ENCODE measurements at places on chromosomes 12 and 14.

DNA sequence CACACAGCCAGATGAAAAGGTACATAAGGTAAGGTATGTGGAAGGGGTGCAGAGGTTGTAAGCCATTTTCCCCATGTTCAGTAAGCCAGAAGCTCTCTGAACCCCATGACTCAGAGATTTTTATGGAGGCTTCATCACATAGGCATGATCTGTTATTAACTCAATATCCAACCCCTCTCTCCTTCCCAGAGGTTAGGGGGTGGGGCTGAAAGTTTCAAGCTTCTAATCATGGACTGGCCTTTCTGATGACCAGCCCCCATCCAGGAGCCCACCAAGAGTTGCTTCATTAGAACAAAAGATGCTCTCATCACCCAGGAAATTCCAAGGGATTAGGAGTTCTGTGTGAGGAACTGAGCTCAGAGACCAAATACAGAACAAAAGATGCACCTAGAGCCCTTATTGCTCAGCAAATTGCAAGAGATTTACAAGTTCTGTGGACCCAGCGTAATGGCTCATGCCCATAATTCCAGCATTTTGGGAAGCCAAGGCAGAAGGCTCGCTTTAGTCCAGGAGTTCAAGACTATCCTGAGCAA is 103.2 kb upstream of the DAAM1 start:
- no peaks in the 10 kb centered on the region for H3K36me3 ChIP-seq
- H3K27ac ChIP-seq, result no peak overlapping the region
- DNase-seq, result no peak
- H3K27me3 ChIP-seq, result no peaks in the 10 kb centered on the region

- H3K4me3 ChIP-seq, result no peak overlapping the region
- H3K4me1 ChIP-seq, result no peaks in the 10 kb centered on the region
- DNase-seq, result no peak
- H3K36me3 ChIP-seq, result peaks cover 7% of the 10 kb centered on the region
Observed at GRCh38 chr12:112924986-112925385, 13.3 kb upstream of the OAS3 start.

- H3K4me3 ChIP-seq, result no peak overlapping the region
- DNase-seq, result no peak
- no peaks in the 10 kb centered on the region for H3K4me1 ChIP-seq
Observed at GRCh38 chr12:131091413-131091975, 137.8 kb downstream of the ADGRD1 start.

- H3K27ac ChIP-seq, result no peak overlapping the region
- no peaks in the 10 kb centered on the region for H3K27me3 ChIP-seq
- DNase-seq, result no peak
- H3K36me3 ChIP-seq, result no peaks in the 10 kb centered on the region
- no peak overlapping the region for H3K4me3 ChIP-seq
- H3K4me1 ChIP-seq, result no peaks in the 10 kb centered on the region
Observed at GRCh38 chr12:11638315-11638916, 11.1 kb upstream of the ETV6 start.

DNA sequence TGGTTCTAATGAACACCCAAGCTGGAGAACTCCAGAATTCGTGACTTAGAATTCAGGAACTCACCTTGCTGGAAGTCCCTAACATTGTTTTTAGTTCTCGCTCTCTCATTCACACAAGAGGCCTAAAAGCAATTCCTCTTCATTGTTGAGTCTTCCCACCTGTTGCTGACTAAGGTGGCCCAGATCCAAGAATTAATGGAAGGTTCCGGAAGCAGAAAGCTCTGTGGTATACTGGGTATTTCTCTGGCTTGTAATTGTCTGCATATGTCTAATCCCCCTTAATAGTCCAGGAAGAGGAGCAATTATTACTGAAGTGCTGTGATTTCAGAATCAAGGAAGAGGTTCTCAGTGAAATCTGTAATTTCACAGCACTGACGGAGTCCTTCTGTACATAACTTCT is 31.4 kb downstream of the TMEM233 start:
- H3K36me3 ChIP-seq, result no peaks in the 10 kb centered on the region
- H3K27me3 ChIP-seq, result no peaks in the 10 kb centered on the region
- no peaks in the 10 kb centered on the region for H3K4me1 ChIP-seq
- H3K4me3 ChIP-seq, result no peak overlapping the region

- no peaks in the 10 kb centered on the region for H3K27me3 ChIP-seq
- H3K4me1 ChIP-seq, result peaks cover 16% of the 10 kb centered on the region
- H3K27ac ChIP-seq, result no peak overlapping the region
- DNase-seq, result no peak
- H3K36me3 ChIP-seq, result peaks cover 23% of the 10 kb centered on the region
Observed at GRCh38 chr12:57736741-57737466, 1.6 kb downstream of the AGAP2 start.

DNA sequence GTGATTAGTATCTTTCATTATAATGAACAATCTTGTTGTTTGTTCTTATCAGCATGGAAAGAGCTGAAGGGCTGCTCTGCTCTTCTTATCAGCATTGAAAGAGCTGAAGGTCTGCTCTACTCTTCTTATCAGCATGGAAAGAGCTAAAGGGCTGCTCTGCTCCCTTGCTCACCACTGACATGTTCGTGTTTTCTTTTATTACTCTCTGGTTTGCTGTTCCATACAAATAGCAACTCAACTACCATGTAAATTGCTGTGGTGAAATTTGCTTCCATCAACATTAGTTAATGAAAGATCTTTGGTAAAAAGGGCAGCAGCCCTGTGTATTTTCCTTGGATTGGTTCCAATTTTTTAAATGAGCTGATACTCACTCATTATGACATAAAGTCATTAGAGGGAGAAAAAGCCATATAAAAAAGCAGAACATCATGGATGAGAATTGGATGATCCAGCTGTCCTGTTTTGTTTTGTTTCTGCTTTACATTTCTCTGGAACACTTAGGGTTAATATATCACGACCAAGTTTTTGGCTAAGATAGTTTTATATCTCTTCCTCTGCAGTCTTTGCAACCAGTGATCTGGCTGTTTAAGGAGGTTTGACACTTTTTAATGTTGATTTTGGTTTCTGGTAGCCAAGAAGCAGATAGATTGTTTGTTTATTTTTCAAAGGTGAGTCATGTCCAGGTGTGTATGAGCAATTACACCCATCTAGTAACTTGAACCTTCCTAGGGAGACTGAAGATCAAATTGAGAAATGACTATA is 356.6 kb downstream of the CEP128 start:
- H3K4me1 ChIP-seq, result no peaks in the 10 kb centered on the region
- no peak overlapping the region for H3K4me3 ChIP-seq
- H3K27me3 ChIP-seq, result no peaks in the 10 kb centered on the region
- no peak overlapping the region for H3K27ac ChIP-seq
- H3K36me3 ChIP-seq, result no peaks in the 10 kb centered on the region
- no peak for DNase-seq

GRCh38 chr12:54385251-54385914 is 850 bp upstream of the ZNF385A start:
- no peaks in the 10 kb centered on the region for H3K4me1 ChIP-seq
- H3K27ac ChIP-seq, result no peak overlapping the region
- H3K27me3 ChIP-seq, result no peaks in the 10 kb centered on the region
- DNase-seq, result no peak
- H3K36me3 ChIP-seq, result no peaks in the 10 kb centered on the region
- no peak overlapping the region for H3K4me3 ChIP-seq

- H3K27ac ChIP-seq, result peak overlapping the region; percentile 86
- H3K4me3 ChIP-seq, result peak overlapping the region; percentile 59
- no peaks in the 10 kb centered on the region for H3K36me3 ChIP-seq
- H3K27me3 ChIP-seq, result no peaks in the 10 kb centered on the region
Observed at GRCh38 chr14:73753887-73754795, 40.0 kb upstream of the PNMA1 start.

- no peaks in the 10 kb centered on the region for H3K4me1 ChIP-seq
- H3K27ac ChIP-seq, result no peak overlapping the region
- no peaks in the 10 kb centered on the region for H3K27me3 ChIP-seq
- no peaks in the 10 kb centered on the region for H3K36me3 ChIP-seq
Observed at GRCh38 chr12:129615001-129615400, 288.8 kb downstream of the TMEM132D start.

DNA sequence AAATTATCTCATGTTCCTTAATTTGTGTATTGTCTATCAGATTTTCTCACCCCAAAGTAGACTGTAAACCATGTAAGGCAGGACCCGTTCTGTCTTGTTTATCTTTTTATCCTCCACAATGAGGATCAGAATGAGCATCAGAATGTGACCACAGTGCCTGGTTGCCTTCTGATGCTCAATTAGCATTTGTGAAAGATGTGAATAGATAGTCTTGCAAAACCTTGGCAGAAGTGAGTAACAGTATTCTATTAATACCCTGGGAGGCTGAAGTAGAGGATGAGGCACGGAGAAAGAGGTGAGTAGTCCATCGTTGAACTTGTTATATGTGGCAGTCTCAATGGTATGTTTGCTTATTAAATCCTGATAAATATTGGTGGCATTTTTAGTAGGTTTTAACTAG is 781.4 kb downstream of the NRXN3 start:
- H3K4me3 ChIP-seq, result no peak overlapping the region
- no peaks in the 10 kb centered on the region for H3K27me3 ChIP-seq
- H3K4me1 ChIP-seq, result no peaks in the 10 kb centered on the region
- no peaks in the 10 kb centered on the region for H3K36me3 ChIP-seq
- DNase-seq, result no peak

- peak overlapping the region; percentile 6 for H3K4me3 ChIP-seq
- peaks cover 15% of the 10 kb centered on the region for H3K4me1 ChIP-seq
- H3K27me3 ChIP-seq, result no peaks in the 10 kb centered on the region
- H3K27ac ChIP-seq, result peak overlapping the region; percentile 43
Observed at GRCh38 chr12:76020281-76020680, 11.3 kb downstream of the PHLDA1 start.

DNA sequence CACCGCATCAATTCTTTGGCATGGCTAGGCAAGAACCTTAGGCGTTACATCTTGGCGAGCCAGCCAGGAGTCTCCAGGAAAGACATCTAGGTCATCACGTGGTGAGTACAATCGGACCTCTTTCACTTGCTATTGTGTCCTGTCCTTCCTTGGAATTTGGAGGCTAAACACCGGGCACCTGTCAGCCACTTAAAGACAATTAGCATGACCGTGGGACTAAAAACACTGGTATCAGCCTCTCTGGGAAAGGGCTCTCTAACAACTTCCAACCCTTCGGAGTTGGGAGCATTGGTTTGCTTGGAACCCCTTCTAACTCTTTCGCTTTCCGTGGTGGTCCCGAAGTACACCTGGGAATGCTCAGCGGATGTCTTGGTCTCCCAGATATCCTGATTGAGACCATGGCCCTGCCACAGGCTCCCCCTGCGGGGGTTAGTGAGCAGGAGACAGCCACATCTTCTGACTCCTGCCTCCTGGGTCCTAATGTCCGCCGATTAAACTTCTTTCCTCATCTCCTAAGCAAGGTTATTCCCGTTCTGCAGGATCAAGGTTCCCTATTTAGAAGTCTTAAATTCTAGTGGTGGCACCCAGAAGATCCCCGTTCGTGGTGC is 971.7 kb downstream of the FSCB start:
- H3K27me3 ChIP-seq, result no peaks in the 10 kb centered on the region
- no peak overlapping the region for H3K27ac ChIP-seq
- no peaks in the 10 kb centered on the region for H3K4me1 ChIP-seq
- no peaks in the 10 kb centered on the region for H3K36me3 ChIP-seq

DNA sequence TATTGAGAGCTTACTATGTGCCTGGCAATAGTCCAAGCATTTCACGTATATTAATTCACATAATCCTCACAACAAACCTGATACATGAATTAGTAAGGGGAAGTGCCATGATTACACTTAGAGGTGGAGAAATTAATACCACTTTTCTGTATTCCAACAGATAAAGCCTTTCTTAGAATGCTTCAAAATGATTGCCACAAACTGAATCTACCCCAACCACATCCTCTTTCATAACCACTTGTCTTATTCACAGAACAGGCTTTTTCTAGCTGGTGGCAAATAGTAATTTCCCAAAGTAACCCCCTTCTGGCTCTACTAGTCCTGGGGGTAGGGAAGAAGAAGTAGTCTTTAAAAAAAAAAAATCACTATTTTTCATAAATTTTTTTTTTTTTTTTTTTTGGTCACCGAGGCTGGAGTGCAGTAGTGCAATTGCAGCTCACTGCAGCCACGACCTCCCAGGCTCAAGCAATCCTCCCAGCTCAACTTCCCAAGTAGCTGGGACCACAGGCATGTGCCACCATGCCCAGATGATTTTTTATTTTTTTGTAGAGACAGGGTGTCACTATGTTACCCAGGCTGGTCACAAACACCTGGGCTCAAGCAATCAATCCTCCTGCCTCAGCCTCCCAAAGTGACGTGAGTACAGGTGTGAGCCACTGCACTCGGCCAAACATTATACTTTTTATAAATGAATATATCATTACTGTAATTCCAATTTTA is 59.0 kb upstream of the ARID2 start:
- H3K4me3 ChIP-seq, result no peak overlapping the region
- no peaks in the 10 kb centered on the region for H3K36me3 ChIP-seq
- no peaks in the 10 kb centered on the region for H3K27me3 ChIP-seq

- no peak for DNase-seq
- no peaks in the 10 kb centered on the region for H3K36me3 ChIP-seq
- no peak overlapping the region for H3K27ac ChIP-seq
- H3K27me3 ChIP-seq, result no peaks in the 10 kb centered on the region
- peaks cover 20% of the 10 kb centered on the region for H3K4me1 ChIP-seq
- H3K4me3 ChIP-seq, result no peak overlapping the region
Observed at GRCh38 chr12:107491856-107492255, 193.7 kb upstream of the PWP1 start.

DNA sequence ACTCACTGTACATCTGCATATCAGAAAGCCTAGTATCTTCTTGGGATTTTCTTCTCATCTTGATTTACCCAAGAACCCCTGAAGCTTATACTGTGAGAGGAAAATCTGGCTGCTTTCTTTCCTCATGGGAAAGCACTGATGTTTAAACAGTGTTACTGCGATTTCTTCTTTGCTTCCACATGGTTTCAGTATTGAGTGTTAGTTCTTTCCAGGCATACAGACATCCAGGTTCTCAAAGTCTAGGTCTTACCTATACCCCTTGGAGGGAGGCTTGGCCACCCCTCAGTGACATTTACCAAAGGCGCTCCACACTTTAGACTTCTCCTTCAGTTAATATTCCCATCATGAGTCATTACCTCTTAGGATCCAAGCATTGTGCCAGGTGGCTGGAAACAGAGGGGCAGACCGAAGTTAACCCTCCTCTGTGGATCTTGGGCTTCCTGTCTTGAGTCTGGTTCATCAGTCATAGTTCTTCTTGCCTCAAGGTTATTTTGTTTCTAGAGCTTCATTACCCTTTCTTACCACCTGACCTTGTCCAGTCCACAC is 79.1 kb downstream of the TMEM117 start:
- no peaks in the 10 kb centered on the region for H3K27me3 ChIP-seq
- no peaks in the 10 kb centered on the region for H3K36me3 ChIP-seq
- no peak overlapping the region for H3K27ac ChIP-seq
- H3K4me1 ChIP-seq, result no peaks in the 10 kb centered on the region
- no peak overlapping the region for H3K4me3 ChIP-seq

Measured in naive thymus-derived CD4-positive, alpha-beta T cell (primary cell).